ENCODE measurements at places on chromosomes 5 and 9.

- DNase-seq = no peak
Measured at GRCh38 chr5:112529525-112529924, 110.4 kb upstream of the EPB41L4A start.

DNA sequence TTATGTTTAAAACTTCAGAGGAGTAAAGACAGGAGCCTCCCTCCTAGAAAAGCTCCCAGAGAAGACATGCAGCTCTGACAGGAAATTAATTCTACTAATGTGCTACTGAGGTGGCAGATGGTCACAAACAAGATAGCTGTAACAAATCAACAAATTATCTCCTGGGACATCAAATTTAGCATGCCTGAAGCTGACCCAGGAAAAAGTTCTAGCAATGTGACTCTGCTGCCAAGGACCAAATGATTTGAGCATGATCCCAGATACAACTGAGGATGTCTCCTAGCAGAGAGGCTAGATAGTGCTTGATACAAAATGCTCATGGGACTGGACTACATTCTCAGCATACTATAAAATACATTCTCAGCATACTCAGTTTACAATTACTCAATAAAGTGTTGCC is 413.5 kb upstream of the SMC2 start:
- DNase-seq = no peak

DNA sequence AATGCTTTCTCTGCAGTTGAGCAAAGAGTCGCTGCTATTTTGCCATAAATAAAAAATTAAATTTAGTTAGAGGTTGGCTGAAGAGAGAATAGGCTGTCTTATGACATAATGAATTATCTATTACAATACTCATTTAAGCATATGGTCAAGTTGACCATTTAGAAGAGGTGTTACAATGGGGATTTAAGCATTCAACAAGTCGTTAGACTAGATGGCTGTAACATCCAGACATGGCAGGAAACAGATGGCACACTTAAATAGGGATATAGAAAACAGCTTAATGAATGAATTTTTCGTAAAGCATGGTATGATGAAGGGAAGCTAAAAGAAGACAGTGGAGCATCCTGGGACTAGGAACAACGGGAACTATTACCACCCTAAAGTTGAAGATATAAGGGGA is 160.3 kb upstream of the PTPRD start:
- DNase-seq = no peak

GRCh38 chr9:69970001-69970533 is 73.6 kb upstream of the MAMDC2 start:
- DNase-seq = no peak

- no peak for DNase-seq
Measured at GRCh38 chr5:76495870-76496269, 92.8 kb downstream of the IQGAP2 start.

- DNase-seq = no peak
Measured at GRCh38 chr5:166074582-166075481, 2216.6 kb upstream of the WWC1 start.

DNA sequence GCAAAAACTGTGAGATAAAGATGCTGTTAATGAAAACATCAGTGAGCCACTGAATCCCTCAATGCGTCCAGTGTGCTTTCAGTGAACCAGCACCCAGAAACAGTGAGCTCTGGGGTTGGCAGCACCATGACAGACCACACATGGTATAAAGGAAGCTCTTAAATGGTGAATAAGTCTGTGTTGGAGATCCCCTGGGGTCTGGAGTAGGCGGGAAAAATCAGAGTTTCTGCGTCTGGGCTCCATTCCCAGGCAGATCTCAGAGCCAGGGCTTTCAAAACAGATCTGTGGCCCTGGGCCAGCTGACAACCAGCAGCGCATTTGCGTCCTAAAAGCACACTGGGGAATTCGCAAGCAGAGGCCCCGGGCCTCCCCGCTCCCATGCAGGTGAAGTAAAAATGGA is 233.5 kb downstream of the FRMD3 start:
- DNase-seq = no peak

Measured in left renal cortex interstitium (tissue), 4 donors.